ENCODE measurements at places on chromosomes 5 and 9. TPM values are rescaled to one million over a fixed set of nuclear protein-coding genes. Genes with fewer than 3 reads are reported as not detected.

The ARAP3 gene
- polyA plus RNA-seq: 3.5 TPM

The PCSK1 gene
- 56.3 TPM for polyA plus RNA-seq

The CARD9 gene
- polyA plus RNA-seq: 0.58 TPM

The POLR3G gene
- 0.51 TPM for polyA plus RNA-seq

The OTULINL gene
- 22.2 TPM for polyA plus RNA-seq

The LRRC70 gene
- polyA plus RNA-seq: not detected

The GRM6 gene
- not detected for polyA plus RNA-seq

The TIMD4 gene
- polyA plus RNA-seq: not detected
